ENCODE measurements at places on chromosomes 5 and 9.

- DNase-seq: no peak
These were observed 9.4 kb downstream of the FIBCD1 start for GRCh38 chr9:130929571-130930038.

- peak; percentile 33 for DNase-seq
These were observed 508 bp downstream of the MOCS2 start for GRCh38 chr5:53109056-53109442.

GRCh38 chr5:150261231-150261630 lies 28.3 kb downstream of the CAMK2A start:
- DNase-seq: peak; percentile 20

- DNase-seq: no peak
These were observed 786 bp upstream of the KIF3A start for GRCh38 chr5:132737982-132738681.

GRCh38 chr9:4020755-4021296 lies 279.0 kb downstream of the GLIS3 start:
- no peak for DNase-seq

DNA sequence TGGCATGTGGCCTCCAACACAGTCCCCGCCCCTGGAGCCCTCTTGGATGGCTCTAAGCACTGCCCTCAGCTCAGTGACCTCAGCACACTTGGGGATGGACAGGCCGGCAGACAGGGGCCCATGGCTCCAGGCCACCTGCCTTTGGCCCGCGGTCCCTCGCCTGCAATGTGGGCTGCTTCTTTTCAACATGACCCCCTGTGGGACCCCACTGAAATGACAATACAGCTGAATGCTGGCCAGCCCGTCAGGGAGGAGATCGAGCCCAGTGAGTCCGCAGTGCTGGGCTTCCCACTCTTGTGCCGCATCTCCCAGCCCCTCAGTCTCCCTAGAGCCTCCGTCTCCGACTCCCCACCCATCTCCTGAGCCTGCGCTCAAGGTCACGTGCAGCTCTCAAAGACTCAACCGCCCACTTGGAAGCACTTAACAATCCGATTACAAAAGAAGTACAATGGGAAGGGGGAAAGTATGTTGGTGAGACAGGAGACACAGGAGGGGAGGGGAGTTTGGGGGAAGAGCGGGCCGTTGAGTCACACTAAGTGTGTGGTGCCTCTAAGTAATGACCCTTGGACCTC lies 238.9 kb downstream of the HSPA4 start:
- DNase-seq: no peak
